ENCODE measurements at places on chromosomes 16 and 17.

DNA sequence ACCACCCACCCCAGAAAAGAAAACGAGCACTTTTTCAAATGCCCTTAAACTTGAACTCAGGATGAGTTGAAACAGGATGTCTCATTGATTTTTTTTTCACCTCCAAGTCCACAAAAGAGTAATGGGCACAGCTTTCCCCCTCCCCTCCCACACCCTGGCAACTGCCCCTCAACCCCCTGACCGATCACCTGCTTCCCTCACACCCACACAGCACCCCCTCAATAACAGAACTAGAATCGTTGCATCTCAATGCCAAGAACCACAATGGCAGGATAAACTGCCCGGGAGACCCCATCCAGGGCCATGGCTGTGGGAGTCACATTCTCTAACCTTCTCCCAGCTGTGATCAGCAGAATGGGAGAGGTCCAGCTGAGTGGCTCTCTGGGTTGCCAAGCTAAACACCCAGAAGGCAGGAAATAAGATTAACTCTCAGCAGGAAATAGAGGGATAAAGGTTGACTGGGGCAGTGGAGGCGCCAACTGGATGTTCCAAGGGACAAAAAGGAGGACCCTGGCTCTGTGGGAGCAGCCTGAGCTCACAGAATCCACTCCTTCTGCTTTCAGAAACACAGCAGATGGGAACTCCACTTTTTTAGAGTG lies 128.0 kb upstream of the SDK2 start:
- DNase-seq, result no peak

DNA sequence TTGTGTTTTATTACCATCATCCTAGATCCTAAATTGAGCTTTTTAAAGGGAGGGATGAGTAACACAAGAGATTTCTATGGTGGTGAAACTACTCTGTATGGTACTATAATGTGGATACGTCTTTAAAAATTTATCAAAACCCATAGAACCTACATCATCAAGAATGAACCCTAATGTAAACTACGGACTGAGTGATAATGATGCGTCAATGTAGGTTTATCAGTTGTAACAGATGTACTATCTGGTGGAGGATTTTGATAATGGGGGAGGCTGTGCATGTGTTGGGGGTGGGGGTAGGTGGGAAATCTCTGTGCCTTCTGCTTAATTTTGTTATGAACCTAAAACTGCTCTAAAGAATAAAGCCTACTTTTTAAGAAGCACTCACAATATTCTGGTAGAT lies 724.1 kb upstream of the SOX9 start:
- no peak for DNase-seq

DNA sequence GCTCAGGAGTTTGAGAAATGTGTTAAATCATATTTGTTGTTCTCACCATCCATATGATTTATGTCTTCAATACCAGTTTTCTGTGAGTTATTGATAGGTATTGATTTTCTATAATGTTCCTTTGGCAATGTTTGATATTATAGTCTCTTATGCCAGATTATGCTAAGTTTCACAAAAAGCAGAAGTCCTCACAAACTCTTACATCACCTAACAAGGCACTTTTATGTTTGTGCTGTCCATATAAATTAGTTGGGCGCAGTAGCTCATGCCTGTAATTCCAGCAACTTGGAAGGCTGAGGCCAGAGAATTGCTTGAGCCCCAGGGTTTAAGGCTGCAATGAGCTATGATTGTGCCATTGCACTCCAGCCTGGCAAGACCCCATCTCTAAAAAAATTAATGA lies 12.6 kb upstream of the UQCRC2 start:
- DNase-seq, result no peak

DNA sequence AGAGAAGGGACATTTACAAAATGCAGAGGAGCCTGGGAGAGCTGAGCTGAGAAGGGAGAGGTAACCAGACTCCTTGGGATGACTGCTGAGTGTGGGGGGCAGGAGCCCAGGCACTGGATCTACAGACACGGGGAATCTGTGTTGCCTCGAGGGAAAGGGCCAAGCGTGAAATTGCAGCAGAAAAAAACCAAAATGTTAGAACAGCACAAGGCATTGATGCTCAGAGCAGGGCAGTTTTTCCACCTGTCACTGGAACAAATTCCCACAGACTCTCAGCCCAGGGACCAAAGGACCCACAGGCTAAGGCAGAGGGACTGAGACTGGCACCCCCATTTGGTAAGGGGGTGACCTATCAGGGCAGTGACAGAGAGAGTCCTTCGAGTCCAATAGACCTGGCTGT lies 2.0 kb downstream of the PITPNM3 start:
- no peak for DNase-seq

GRCh38 chr17:52986056-52986662 lies 827.6 kb upstream of the CA10 start:
- DNase-seq, result no peak

GRCh38 chr17:50640686-50641351 lies 6.1 kb downstream of the ABCC3 start:
- no peak for DNase-seq

GRCh38 chr16:19708296-19709205 lies 9.5 kb downstream of the KNOP1 start:
- no peak for DNase-seq

GRCh38 chr17:37148156-37148555 lies 199.4 kb downstream of the AATF start:
- no peak for DNase-seq

DNA sequence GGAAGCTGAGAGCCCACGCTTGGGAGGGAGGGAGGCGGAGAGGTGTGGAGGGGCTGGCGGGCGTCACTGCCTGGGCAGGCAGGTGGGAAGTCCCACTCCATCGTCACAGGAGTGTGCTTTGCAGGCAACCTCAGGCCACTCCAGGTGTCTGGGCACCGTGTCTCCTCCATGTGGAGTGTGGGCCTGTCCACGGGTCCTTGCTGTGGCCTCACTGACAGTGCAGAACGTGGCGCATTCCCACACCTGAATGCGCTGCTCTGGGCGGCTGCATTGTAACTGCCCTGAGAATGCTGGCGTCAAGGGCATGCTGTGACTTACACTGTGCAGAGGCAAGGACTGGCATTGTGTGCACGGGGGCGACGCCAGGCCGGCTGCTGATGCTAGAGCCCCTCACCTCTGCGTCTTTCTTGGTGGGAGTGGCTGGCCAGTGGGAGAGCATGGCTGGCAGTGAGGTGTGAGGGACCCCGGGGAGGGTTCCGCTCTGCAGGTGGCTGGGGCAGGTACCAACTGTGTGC lies 66.4 kb downstream of the BANP start:
- DNase-seq, result no peak

DNA sequence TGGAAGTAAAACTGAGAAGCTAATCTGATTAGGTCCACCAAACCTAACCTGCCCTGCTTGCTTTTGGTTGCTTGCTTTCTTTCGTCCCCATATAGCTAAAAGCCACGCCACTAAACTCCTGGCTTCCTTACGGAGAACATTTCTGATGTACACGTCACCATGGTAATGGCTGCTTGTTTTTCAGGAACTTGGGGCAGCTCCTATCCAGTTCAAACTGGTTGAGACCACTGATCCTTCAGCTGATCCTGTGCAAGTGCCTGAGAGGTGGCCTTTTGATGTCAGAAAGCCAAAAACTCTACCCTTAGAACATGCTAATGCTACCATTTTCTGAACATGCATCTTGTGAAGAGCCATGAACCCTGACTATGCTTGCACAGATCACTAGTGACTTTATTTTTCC lies 14.4 kb upstream of the DHRS7C start:
- no peak for DNase-seq

GRCh38 chr16:346587-346986 lies 5.9 kb downstream of the AXIN1 start:
- DNase-seq, result no peak

GRCh38 chr17:55437159-55437605 lies 15.5 kb upstream of the MMD start:
- DNase-seq, result no peak

- no peak for DNase-seq
Observed at GRCh38 chr16:68993885-68994284, 111.6 kb upstream of the HAS3 start.

DNA sequence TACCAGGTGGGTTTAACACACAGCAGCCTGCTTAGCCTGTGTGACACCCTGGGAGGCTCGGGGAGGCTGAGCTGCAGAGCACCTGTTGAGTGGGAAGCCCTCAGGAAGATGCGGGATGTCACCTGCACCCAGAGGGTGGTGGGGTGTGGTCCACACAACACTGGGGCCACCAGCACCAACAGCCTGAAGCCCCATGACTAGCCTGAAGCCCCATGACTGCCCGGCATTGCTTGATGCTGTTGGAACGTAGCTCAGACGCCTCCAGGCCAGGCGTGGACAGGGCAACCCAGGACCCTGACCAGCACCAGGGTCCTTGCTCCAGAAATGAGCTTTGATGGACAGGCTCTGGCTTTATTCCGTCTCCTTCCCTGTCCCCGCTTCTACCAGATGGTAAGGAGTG lies 76.3 kb upstream of the ZNF469 start:
- DNase-seq, result no peak

GRCh38 chr17:73749337-73749823 lies 105.1 kb upstream of the SDK2 start:
- no peak for DNase-seq

DNA sequence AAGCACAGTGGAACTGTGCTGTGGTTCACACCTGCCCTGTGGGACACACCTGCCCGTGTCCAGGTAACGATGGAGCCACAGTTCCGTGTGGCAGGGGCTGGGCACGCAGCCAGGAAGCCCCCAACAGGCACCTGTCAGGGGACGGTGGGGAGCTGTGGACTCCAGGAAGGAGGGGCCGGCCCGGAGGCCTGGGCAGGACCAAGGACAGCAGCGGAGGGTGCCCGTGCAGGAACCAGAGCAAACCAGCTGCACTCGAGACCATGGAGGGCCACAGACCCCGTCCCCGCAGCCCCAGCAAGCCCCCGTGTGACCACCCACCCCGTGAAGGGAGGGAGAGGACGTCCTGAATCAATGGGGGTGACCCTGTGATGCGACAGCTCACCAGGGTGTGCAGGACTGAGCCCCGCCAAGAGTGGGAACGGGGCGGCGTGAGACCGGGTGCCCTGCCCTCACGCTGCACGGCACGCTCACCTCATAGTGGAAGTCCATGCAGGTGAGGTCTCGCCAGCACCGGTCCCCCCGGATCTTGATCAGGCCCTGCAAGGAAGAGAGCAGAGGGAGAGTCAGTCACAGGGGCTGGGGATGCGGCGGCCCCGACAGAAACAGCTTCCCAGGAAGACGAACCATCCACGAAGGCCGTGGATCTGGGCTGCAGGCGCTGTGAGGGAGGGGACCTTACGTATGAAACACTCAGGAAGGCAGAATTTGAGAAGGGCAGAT lies 78.1 kb downstream of the LMF1 start:
- no peak for DNase-seq

DNA sequence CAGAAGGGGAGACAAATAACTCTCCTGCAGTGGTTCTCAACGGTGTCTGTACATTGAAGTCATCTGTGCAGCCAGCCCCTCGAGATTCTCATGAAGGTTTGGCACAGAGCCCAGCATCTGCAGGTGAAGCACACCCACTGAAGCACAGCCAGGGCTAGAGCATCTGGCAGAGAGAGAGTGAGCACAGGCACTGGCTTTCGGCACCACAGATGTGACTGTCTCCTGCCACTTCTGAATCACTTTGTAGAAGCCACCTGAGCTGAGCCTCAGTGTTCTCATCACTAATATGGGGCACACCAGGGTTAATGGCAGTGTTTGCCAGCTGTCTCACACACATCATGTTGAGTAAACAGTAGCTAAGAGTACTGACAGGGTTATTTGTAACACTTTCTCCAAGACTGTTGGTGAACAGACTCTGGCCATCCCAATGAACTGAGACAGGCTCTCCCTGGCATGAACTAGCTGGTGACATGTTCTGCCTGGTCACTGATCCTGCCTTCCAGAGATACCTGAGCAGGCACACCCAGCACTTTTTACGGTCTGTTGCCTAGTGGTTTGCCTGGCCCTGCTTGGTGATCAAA lies 10.9 kb downstream of the HSPB9 start:
- DNase-seq, result no peak

DNA sequence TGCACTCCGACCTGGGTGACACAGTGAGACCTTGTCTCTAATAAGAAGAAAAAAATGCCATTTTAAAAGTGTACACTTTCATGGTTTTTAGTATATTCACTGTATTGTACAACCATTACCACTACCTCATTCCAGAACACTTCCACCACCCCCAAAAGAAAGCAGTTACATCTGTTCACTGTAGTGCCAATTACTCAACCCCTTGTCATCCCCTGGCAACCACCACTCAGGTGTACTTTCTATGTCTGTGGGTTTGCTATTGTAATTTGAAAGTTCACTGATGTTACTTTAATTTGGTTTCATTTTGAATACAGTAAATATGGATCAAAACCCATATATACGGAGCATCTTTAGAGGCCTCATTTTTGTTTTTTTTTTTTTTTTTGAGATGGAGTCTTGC lies 6.1 kb downstream of the ZG16 start:
- no peak for DNase-seq

DNA sequence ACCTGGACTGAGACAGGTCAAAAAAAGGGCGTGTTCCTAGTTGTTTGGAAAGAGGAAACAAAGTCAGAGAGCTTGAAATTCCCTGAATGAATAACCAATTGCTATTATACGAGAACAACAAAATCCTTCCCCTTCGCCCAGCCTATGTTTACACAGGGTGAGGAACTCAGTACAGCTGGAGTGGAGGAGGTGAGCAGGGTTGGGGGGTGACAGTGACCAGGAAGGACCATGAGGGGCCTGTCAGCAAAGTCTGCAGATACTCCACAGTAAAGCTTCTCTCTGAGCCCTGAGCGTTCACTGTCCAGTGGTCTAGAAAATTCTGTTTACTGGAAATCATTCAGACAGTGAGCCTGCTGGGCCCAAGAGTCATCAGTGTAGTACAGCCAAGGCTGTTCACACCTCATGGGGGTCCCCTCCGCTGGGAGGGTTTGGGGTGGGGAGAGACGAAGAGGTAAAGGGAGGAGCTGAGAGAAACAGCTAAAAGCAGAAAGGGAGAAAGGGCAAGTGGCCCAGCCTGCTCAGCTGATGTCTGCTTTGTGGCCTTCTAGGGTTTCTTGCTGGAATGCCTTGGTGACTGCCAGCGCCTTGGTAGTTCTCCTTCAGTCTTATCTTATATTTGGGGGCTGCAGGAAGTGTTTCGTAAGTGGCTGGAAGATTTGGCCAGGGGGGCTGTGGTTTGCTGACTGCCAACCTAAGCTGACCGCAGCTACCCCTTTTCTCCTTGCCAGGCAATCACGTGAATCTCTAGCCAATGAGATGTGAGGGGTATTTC lies 5.7 kb downstream of the DUSP3 start:
- DNase-seq, result no peak

DNA sequence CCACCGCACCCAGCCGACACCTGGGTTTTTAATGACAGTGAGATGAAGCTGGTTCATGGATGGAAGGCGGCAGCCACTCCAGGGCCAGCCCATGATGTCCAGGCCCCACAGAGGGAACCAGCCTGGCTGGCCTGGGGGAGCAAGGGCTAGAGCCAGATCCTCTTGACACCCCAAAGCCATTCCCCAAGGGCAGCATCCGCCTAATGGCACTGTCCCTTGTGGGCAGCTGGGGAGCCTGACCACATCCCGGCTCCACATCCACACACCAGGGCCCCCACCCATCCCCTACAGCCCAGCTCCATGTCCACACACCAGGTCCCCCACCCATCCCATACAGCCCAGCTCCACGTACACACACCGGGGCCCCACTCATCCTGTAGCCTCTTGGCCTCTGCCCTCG lies 53.3 kb upstream of the ACSF3 start:
- DNase-seq, result no peak

Data from occipital lobe (tissue), 3 donors.